ENCODE measurements at places on chromosomes 5 and 9. TPM values are rescaled to one million over a fixed set of nuclear protein-coding genes. Genes with fewer than 3 reads are reported as not detected.

GRCh38 chr9:94700445-94700844 is 26.1 kb upstream of the AOPEP start:
- no peaks in the 10 kb centered on the region for H3K27me3 ChIP-seq
- no peak for DNase-seq
- H3K4me1 ChIP-seq: no peaks in the 10 kb centered on the region
- H3K27ac ChIP-seq: no peak overlapping the region
- no peaks in the 10 kb centered on the region for H3K36me3 ChIP-seq

- no peak overlapping the region for H3K27ac ChIP-seq
- H3K4me1 ChIP-seq: no peaks in the 10 kb centered on the region
- H3K4me3 ChIP-seq: no peak overlapping the region
- H3K27me3 ChIP-seq: no peaks in the 10 kb centered on the region
Measured at GRCh38 chr5:54329731-54330709, 19.6 kb upstream of the ARL15 start.

SLC6A19 gene
- not detected for total RNA-seq

GRCh38 chr5:80146046-80146445 is 109.8 kb downstream of the SERINC5 start:
- H3K27ac ChIP-seq: no peak overlapping the region
- no peak for DNase-seq
- no peaks in the 10 kb centered on the region for H3K27me3 ChIP-seq
- H3K4me3 ChIP-seq: no peak overlapping the region

CDH10 gene
- 0.23 TPM for total RNA-seq

GRCh38 chr9:100204796-100205195 is 105.8 kb downstream of the INVS start:
- H3K4me1 ChIP-seq: peaks cover 7% of the 10 kb centered on the region
- no peak for DNase-seq
- no peaks in the 10 kb centered on the region for H3K27me3 ChIP-seq

ADGRD2 gene
- total RNA-seq: not detected

SLC36A2 gene
- total RNA-seq: not detected

TMEM161B gene
- total RNA-seq: 16.2 TPM

DNA sequence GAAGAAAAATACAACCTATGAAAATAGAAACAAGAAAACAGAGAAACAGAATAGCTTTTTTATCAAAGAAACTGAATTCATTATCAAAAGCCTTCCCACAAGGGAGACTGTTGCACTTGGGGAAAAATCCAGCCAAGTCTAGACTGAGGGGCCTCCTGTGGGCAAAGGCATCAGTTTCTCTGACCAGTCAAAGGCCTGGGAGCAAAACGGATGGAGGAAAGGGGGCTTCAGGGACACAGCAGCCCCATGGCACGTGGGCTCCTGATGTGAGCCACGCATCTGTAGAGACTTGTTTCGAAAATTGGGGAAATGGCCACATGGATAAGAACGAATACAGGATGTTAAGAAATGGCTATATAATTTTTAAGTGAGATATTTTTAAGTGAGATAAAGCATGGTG is 21.1 kb downstream of the ZDHHC11B start:
- no peak overlapping the region for H3K4me3 ChIP-seq
- no peak for DNase-seq
- H3K27ac ChIP-seq: no peak overlapping the region
- peaks cover 5% of the 10 kb centered on the region for H3K36me3 ChIP-seq

FGF1 gene
- total RNA-seq: 4.0 TPM

DNA sequence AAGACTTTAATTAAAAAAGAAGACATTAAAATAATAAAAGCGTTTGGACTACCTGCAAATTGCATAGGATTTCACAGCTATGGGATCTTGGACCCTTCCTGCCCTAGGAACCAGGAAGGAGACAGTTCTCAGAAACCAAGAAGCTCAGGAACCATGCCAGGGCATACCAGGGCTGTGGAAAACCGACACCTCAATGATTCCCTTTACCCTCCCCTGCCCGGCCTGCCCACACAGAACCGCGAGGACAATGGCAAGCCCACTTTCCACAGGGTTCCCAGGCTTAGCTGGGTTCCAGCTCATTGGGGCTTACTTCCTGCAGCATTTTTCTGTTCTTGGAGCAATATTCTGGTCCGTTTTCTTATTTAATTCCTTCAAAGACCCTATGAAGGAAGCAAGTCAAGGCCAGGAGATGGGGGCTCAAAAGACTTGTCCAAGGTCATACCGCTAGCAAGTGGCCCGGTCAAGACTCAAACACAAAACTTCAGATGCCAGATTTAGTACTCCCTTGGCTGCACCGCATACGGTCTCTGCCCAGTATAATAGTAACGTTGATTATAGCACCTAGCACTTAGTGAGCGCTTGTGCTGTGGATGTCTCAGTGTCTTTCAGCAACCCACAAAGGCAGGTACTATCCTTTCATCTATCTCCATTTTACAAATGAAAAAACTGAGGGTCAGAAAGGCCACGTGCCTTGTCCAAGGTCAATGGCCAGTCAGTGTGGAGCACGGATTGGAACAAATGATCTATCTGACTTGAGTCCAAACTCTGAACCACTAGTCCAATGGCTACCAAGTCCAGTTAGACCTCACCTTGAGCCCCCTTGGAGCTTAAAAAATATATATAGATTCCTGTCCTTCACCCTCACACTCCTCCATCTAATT is 6.8 kb downstream of the FAT2 start:
- no peaks in the 10 kb centered on the region for H3K27me3 ChIP-seq
- H3K27ac ChIP-seq: no peak overlapping the region
- DNase-seq: no peak
- no peak overlapping the region for H3K4me3 ChIP-seq

GRCh38 chr9:96209407-96210271 is 92.3 kb downstream of the HSD17B3 start:
- H3K27me3 ChIP-seq: no peaks in the 10 kb centered on the region
- no peak for DNase-seq
- H3K27ac ChIP-seq: peak overlapping the region; percentile 34
- no peak overlapping the region for H3K4me3 ChIP-seq
- H3K36me3 ChIP-seq: no peaks in the 10 kb centered on the region

GRCh38 chr9:70519912-70520724 is 105.7 kb upstream of the KLF9 start:
- DNase-seq: no peak
- H3K36me3 ChIP-seq: no peaks in the 10 kb centered on the region
- H3K27me3 ChIP-seq: no peaks in the 10 kb centered on the region
- no peaks in the 10 kb centered on the region for H3K4me1 ChIP-seq
- H3K27ac ChIP-seq: no peak overlapping the region

GRCh38 chr5:72723581-72723980 is 92.9 kb upstream of the TNPO1 start:
- no peak overlapping the region for H3K4me3 ChIP-seq
- no peak overlapping the region for H3K27ac ChIP-seq
- no peaks in the 10 kb centered on the region for H3K36me3 ChIP-seq
- H3K27me3 ChIP-seq: no peaks in the 10 kb centered on the region
- no peaks in the 10 kb centered on the region for H3K4me1 ChIP-seq

DNA sequence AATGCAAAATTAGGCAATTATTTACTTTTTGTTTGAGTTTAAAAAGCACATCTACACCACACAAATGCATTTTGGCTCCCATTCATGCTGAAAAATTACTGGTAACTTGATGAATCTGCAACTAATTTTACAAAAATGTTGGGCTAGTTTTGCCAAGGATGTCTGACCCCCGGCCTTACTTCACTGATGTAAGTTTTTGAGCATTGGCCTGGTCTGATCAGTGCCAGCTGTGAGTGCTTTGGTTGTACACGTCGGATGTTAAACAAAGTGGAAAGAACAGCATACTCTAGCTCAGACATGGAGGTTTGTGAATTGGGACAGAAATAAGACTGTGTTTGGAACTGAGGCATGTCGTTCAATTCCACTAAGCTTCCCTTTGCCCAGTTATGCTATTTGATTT is 1044.2 kb downstream of the TLE4 start:
- no peak for DNase-seq
- no peaks in the 10 kb centered on the region for H3K36me3 ChIP-seq
- H3K27me3 ChIP-seq: no peaks in the 10 kb centered on the region
- H3K4me3 ChIP-seq: no peak overlapping the region
